ENCODE measurements at places on chromosomes 2 and 18.

GRCh38 chr2:160499865-160500264, 6.3 kb upstream of the RBMS1 start:
- DNase-seq, result no peak

- no peak for DNase-seq
Measured at GRCh38 chr2:110716959-110717645, 15.3 kb upstream of the ACOXL start.

DNA sequence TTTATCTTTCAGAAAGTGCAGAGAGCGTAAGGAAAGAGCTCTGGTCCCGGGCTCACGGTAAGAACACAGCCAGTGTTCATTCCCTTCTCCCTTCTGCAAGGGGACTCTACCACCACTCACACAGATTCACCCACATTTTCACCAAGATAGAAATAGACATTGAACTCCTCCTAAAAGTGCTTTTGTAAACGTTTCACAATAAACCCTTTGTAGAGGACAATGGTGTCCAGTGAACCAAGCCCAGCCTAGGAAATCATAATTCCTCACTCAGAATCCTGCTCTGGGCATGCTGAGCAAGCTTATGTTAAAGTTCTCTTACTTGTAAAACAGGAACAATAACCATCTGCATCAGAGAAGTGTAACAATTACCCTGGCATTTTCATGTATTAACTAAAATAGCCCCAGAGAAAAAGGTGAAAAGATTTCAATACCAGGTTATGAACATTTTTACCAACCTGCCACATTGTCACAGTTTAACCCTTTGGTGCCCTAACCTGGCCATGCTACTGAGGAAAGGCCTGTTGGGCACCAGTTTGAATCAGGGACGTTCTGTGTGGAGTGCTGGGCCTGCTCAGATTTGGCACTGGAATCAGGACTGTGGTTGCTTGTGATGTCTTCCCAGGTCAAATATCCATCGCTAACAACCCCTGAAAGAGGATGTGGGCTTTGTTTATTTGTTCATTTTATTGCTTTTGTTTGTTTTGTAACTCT, 22.5 kb upstream of the NDUFV2 start:
- DNase-seq, result no peak

- DNase-seq, result no peak
Measured at GRCh38 chr2:100809506-100809905, 10.4 kb upstream of the NPAS2 start.

- no peak for DNase-seq
Measured at GRCh38 chr2:24330161-24330560, 30.2 kb downstream of the ITSN2 start.

GRCh38 chr18:74626049-74626874, 28.6 kb downstream of the ZNF407 start:
- DNase-seq, result no peak
